ENCODE measurements at places on chromosomes 13 and 19.

GRCh38 chr19:41944336-41944735 lies 14.8 kb downstream of the RABAC1 start:
- no peak for DNase-seq

DNA sequence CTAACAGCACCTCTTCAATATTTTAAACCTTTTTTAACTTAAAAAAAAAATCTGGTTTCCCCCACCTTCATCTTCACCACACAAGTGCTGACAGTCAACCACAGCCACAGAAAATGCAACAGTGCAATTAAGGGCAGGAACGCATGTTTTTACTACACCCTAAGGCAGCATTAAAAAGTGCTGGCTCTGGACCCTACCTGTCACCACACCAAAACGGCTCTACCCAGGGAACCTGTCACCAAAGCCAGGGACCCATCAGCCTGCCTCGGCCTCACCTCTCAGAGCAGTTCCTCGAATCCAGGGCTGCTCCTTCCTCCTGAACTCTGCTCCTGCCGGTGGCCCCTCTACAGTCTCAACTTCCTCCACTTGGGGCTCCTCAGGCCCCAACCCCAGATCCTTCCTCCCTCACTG lies 22.5 kb upstream of the SLC35E1 start:
- DNase-seq = peak; percentile 31

GRCh38 chr13:75220861-75221260 lies 261.1 kb downstream of the TBC1D4 start:
- DNase-seq = no peak

- DNase-seq = no peak
These were observed 142.3 kb upstream of the SOX21 start for GRCh38 chr13:94854688-94855087.

DNA sequence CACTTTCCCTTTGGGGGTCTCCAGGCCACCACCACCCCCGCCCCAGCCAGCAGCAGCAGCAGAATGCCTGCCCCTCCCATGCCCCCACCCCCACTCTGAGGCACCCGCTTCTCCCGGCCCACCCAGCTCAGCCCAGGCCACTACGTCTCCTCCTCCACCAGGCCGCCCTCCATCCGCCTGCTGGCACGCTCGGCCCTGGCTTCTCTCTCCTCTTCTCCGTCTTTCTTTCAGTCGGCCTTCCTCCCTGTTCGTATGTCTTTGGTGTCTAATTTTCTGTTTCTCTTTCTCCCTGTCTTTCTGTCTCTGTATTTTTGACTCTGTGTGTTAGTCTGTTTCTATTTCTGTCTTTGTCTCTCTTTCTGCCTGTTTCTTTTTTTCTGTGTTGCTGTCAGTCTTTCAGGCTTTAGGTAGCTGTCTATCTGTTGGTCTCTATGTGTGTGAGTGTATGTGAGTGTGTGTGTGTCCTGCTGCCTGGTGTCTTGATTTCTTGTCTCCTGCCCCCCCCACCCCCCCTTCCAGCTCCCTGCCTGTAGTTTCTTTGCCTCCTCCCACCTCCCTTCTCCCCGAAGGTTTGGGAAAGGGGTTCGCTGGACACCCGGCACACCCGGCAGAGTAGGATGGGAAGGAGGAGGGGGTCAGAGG lies at the start of gene LGI4:
Gene LGI4, minus strand, starts transcription at position 459 of the 642 bp plus-strand sequence. Its CDS starts 379 bp downstream, at position 80.
- no peak for DNase-seq

DNA sequence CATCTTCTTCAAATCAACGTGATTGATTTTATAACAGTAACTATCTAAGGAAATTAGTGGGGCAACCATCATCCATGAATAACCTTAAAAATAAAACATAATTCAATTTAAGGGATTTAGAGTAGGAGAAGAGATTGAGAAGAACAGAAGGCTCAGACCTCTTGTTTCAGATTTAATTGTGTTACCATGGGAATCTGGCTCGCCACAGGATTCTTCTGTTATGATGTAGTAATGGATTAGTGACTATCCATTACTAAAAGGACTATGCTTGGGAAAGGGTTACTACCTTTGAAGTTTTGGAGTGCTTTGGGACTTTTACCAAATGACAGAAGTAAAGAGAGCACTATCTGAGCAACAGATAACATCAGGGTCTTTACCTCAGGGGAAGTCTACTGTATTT lies 13.2 kb downstream of the FREM2 start:
- DNase-seq = no peak

DNA sequence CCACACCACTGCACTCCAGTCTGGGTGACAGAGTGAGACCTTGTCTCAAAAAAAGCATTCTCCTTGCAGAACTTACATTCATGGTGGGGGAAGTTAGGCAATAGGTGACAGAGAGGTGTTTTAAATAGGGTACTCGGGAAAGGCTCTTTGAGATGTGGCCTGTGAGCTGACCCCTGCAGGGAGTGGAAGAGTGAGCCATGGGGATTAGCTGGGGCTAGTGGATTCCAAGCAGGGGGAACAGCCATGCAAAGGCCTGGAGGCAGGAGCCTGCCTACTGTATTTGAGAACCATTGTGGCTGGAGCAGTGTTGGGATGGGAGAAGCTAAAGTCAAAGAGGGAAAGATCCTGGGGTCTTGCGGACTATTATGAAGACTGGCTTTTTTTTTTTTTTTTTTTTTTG lies 3.9 kb upstream of the DMKN start:
- DNase-seq = no peak
